DMS 273 treated with DMSO at 0.1 percent for 48 hours (cell line): ENCODE measurements at places on chromosomes 7 and 10.

DNA sequence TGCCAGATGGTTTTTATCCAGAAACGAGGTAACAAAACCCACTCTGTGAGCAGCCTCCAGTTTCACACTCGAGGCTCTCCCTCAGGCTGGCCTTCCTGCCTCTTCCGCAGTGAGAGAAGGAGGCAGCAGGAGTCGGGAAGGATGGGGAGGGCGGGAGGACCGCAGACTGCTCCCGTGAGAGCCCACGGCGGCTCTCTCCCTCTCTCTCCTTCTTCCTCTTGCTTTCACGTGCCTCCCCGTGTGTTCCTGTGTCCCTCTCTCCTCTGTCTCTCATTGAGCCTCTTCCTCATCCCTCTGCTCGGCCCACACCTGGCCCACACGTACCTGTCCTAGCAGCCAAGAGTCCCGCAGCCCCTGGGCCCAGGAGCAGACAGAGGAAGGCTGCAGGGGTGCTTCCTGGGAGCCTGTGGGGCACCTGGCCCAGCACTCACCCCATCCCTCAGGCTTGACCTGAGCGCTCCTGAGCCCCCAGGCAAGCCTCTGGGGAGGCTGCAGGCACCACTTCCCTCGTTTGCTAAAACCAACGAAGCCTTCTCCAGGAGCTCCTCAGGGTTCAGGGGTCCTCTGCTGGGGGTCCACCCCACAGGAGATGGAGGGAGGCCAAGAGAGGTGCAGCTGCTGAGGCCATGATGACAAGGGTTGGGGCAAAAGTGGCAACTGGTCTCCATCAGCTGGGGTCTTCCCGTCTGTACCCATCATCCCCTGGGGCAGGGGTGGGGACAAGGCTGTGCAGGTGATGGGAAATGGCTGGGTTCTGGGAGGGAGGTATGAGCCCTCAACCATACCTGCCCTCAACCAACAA lies 13.6 kb downstream of the SPOCK2 start:
- no peak for DNase-seq

DNA sequence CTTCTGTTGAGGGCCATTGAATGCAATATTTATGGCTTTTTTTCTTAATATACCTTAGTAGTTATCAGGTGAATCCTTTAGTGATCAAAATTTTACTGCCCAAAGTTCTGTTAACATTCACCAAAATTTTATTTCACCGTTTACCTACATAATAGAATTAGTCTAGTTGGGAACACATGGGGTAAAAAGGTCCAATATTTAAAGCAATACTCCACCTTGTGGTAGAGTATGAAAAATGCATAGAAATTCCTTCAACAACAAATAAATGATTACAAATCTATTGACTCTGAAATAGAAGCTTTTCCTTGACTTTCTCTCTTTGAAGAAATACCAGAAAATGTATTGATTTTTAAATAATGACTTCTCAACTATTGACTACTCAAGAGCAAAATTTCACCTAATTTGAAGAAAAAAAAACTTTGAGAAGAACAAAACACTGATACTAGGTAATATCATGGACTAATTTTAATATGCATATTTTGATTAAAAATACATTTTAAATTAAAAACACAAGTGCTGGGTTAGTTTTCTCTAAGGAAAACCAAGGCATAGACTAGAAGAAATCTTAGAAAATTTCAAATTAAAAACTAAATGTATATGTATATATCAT lies 43.3 kb downstream of the POLR1F start:
- no peak for DNase-seq

- DNase-seq = peak; percentile 1
Observed at GRCh38 chr10:86969421-86970041, 1.2 kb downstream of the ADIRF start.

DNA sequence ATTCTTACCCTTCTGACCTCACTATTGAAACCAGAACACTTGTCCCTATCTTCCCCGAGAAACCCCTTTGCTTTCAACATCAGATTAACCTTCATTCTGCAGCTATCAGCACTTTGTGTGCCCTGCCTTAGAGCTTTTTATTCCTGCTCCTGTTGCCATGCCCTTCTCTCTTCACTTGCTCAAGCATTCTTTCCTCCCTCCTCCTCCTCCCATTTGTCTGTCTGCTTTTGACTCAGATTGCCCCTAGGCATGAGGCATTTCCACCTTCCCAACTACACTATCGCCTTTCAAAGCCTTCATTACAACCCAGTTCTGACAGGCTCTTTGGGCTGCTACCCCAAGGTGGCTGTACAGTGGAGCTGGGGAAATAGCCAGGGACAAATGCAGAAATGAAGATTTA lies 143.3 kb downstream of the SLC25A13 start:
- no peak for DNase-seq

GRCh38 chr7:30348083-30348560 lies 63.7 kb downstream of the ZNRF2 start:
- DNase-seq = no peak

DNA sequence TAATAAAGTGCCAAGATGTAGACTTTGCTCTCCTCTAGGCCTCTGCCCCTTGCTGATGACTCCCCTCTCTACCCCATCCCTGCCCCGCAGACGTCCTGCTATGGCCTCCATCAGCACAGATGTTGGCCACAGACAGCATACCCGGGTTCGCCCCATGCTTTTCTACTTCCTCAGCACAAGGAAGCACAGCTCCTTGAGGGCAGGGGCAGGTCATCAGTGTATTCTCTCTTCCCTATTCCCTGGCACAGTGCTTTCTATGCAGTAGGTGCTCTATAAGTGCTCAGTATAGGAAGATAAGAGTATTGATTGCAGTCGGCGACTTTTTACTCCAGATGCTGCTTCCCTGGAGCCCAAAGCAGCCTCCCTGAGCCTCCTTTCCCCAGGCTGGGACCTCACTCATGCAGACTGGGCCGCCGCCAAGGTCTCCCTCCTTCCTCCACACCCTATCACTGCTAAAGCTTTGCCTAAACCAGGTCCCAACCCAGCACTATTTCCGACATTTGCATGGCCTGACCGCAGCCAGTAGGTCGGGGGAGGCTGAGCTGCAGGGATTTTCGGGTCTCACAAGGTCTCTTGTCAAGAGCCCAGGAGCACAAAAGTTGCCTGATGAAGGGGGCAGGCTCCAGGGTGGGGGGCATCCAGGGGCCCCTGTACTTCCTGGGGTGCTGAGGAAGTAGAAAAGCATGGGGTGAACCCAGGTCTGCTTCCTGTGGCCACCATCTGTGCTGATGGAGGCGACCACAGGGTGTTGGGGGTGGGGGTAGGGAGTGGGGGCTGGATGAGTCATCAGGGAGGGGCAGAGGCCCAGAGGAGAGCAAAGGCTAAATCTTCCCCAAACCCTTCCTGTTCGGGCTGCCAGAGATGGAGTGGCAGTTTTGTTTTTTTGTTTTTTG lies 8.0 kb downstream of the CALHM3 start:
- DNase-seq = no peak

DNA sequence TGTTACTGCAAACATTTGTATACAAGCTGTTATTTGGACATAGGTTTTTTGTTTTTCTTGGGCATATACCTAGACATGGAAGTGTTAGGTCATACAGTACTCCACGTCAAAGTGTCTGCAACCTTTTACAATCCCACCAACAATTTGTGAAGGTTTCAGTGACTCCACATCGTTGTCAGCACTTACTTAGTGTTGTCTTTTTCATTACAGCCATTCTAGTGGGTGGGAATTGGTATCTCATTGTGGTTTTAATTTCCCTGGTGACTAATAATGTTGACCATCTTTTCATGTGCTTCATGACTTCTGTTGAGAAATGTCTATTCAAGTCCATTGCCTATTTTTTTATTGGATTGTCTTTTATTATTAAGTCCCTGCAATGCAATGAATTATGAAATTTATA lies 95.0 kb downstream of the UBE3C start:
- DNase-seq = no peak

- no peak for DNase-seq
Observed at GRCh38 chr10:79385804-79386531, 38.7 kb downstream of the PPIF start.

DNA sequence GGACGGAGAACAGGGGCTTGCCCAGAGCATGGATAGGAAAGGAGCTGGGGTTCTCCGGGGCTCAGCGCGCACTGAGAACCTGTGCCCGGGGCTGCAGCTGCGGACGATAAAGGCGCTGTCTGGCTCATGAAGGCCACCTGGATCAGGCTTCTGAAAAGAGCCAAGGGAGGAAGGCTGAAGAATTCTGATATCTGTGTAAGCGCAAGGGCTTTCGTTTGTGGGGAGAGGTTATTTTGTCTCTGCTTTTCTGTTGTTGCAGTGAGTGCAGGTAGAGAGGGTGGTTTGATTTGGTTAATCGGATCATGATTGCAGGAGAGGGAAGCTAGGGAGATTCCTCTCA lies 250.5 kb downstream of the NSUN6 start:
- no peak for DNase-seq

DNA sequence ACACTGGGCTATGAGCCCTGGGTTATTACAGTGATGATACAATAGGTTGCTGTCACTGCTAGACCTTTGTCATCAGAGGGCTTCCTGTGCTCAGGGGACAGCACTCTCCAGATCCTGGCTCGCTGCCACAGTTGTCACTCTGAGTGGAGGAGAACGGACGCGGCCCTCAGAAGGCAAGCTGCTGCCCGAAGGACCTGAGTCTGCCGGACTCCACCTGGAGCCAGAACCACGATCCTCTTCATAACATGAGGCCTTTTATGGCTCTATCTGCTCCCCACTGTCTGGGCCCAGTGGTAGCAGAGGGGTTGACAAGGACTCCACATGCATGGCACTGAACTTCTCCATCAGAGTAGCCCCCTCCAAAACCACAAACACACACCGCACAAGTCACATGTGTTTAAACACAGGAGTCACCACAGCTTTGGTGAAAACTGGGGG lies 94.7 kb upstream of the EFCAB10 start:
- no peak for DNase-seq

GRCh38 chr10:29651767-29652166 lies 17.0 kb upstream of the SVIL start:
- DNase-seq = no peak

DNA sequence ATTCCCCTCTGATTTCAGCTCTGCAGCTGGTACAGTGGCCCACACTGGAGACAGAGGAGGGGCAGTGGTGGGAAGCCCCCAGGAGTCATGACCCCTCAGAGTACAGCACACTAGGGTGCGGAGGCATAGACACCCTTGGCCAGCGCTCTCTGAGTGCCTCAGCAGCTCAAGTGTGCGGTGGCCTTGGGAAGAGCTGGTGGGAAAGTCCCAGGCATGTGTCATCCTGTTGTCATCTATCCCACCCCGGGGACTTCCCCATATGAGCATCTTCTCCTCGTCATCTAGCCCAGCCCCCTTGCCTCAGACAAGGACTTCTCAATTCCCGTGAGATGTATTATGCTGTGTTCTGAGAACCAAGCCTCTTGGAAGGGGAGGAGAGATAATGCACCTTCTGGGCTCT lies 15.6 kb upstream of the PPIF start:
- DNase-seq = no peak

DNA sequence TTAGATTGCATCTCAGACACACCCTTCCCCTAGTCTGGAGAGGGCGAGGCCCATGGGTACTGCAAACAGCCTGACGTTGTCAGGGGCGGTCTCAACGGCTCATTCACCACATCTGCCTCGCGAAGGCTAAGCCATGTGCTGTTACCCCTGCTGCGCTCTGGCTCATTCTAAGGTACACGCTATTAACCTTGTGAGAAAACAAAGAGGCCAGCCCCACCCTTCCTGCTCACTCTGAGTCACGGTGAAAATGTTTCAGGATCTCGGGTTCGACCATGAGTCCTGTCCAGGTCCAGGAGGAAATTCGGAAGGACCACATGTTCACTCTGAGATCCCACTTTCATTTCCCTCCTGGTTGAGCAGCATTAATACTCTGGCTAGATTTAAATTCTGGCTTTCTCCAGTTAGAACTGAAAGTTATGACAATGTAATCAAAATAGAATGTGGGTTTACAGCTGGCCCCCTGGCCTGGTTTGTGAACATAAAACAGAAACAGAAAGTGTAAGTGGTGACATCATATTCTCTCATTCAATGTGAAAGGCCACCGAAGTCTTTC lies 55.2 kb downstream of the EGFR start:
- DNase-seq = no peak

DNA sequence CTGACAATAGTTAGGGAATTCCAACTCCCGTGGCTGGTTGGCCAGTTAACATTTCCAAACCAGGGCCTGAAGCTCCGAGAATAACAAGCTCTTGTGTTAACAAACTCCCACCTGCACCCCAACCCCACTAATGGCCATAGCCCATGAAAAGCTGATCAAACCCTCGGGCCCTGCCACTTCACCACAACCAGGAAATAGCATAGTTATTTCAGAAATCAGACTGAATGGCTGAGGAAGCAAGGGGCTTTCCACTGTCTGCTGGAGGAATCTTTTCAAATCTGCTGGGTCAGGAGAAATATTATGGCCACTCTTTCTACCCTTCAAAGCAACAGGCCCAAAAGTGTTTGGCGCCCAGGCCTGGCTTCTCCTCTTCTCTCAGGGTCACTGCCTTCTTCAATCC lies 145.6 kb downstream of the GLCCI1 start:
- no peak for DNase-seq

- DNase-seq = no peak
Observed at GRCh38 chr7:150867605-150868004, 15.3 kb downstream of the AOC1 start.

DNA sequence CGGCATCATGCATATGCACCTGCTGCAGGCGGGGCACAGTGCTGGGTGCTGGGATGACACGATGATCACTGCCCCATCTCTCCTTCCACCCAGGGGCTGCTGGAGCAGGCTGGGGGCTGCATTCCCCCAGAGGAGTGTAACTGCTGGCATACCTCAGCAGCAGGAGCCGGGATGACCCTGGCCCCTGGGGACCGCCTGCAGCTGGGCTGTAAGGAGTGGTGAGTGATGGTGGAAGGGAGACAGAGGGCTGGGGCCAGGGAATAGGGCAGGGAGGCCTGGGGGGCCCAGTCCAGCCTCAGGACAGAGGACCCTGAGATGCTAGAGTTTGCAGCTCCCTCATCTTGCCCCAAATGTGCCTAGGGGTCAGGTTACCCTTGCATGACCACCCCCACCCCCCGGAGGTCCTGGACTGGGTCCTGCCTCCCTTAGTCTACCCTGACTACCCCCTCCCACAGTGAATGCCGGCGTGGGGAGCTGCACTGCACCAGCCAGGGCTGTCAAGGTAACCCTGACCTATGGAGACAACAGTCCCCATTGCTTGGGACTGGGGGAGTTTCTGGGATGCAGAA lies 14.5 kb upstream of the ZNF862 start:
- DNase-seq = no peak

DNA sequence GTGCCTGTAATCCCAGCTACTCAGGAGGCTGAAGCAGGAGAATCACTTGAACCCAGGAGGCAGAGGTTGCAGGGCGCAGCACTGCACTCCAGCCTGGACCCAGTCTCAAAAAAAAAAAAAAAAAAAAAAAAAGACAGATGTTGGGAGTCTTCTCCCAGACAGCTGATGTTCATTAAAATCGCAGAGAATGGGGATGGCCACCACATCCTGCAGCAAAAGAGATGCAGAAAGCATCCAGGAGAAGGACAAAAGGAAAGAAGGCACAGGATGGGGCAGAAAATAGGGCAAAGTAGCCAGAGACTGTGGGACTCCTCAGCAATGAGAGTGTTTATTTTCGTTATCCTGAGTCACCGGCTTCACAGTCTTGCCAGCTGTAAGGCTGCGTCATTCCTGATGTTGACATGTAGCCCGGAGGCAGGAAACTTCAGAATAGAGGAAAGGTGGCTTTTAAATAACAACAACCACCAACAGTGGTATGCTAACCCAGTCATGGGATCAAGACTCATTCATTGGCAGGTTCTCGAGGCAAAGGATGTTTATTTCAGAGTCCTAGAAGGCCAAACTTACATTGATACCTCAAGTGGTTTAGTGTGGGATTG lies 149.5 kb upstream of the SVIL start:
- no peak for DNase-seq

- DNase-seq = no peak
Observed at GRCh38 chr7:66905689-66906088, 15.3 kb upstream of the TMEM248 start.

- no peak for DNase-seq
Observed at GRCh38 chr10:14815681-14816080, 22.2 kb downstream of the CDNF start.
